ENCODE measurements at places on chromosomes 4 and X.
A peak's percentile ranks its signal among the peaks of the same experiment; 100 is the strongest.

GRCh38 chr4:41177016-41177415, 37.3 kb downstream of the APBB2 start:
- DNase-seq, result no peak

GRCh38 chrX:3345281-3346191, 916 bp downstream of the MXRA5 start:
- no peak for DNase-seq

- no peak for DNase-seq
Measured at GRCh38 chr4:39498727-39499020, 28.6 kb downstream of the UGDH start.

- DNase-seq, result no peak
Measured at GRCh38 chrX:41661366-41662095, 27.2 kb upstream of the GPR34 start.

DNA sequence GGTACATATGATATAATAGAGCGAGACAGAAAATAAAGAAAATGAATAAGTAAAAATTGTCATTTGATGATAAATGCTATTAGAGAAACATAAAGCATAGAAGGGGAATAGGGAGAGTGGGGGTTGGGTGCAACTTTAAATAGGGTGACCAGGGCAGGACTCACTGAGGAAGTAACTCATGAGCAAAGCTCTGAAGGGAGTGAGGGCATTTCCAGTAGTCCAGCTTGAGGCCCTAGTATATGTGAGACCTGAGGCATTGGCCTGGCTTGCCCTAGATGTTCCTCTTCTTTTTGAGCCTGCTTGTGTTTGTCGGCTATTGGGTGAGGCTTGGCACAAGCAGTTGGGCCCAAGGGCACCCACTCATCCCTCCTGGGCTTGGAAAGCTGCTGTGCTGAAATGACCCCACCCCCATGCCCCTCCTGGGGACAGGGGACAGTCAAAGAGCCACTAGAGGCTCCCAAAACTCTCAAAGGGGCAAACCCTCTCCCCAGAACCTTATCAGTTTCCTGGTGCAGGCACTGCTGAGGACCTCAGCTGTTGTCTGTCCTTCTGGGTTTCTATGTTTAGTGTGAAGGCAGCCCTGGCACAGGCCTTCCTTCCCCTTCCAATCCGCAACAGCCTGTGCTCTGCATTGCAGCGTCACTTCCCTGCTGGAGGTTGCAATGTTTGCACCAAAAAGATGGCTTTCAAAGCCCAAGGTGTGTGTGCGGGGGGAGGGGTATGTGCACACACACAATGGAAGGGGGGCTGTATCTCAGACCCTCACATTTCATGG, 40.1 kb downstream of the APLN start:
- DNase-seq, result no peak

GRCh38 chr4:84681486-84682274, 98.8 kb downstream of the CDS1 start:
- no peak for DNase-seq

DNA sequence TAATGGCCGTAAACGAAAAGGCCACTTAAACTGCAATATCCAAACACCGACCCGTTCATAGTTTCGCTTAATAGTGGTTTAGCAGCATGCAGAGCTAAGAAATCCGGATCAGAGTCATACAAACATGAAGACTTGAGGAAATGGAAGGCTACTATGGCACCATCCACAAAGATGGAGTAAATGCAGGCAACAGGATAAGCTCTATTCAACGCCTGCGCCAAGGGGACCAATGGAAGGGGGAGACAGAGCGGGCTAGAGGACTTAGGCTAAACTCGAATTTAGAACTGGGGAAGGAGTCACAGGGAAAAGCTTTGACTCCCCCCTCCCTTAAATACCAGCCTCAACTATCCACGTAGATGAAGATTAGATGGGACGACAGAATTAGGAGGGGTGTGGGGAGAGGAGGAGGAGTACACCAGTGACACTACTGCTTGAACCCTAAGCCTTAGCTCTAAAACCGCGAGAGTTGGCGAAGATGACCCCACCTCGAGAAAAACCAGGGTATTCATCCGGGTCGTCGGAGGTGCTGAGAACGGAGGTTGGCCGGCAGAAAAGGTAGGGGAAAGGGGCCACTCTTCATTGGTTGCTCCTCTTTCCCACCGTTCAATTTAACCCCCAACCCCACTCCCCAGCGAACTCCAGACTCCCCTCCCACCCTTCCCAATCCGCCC, 3.5 kb downstream of the HUWE1 start:
- DNase-seq, result peak; percentile 22

GRCh38 chr4:112167794-112168193, 22.5 kb downstream of the FAM241A start:
- DNase-seq, result no peak

DNA sequence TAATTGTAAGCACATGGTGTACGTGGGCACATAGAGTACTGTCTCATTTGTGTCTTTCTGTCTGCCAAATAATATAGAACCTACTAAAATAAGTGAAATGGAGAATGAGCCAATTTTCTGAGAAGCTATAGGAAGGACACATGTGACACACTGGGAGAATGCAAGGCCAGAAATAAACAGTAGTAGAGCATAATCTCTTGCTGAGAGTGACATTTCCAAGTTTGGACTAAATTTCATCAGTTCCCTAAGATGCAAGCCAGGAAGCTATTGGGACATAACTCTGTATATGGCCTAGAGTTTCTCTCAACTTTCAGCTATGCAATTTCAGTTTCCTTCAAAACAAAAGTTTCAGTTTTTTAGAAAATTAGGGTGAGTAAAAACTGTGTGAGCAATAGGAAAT, 638.7 kb downstream of the PCDH18 start:
- DNase-seq, result no peak

GRCh38 chr4:93029769-93030168, 726.0 kb downstream of the GRID2 start:
- DNase-seq, result no peak

- DNase-seq, result no peak
Measured at GRCh38 chrX:39125834-39126233, 324.6 kb downstream of the MID1IP1 start.

DNA sequence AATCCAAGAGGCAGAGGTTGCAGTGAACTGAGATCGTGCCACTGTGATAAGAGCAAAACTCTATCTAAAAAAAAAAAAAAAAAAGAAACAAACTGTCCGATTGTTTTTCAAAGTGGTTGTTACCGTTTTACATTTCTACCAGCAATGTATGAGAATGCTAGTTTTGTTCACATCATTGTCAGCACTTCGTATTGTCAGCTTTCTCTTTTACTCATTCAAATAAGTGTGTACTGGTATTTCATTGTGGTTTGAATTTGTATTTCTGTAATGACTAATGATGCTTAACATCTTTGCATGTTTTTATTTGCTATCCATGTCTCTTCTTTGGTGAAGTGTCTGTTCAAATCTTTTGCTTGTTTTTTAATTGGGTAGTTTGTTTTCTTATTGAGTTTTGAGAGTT, 65.8 kb downstream of the GPR101 start:
- no peak for DNase-seq

- DNase-seq, result peak; percentile 37
Measured at GRCh38 chrX:46408553-46409407, 136.4 kb downstream of the ZNF674 start.

All from activated T-cell treated with anti-CD3 and anti-CD28 coated beads for 48 hours (primary cell).